ENCODE measurements at places on chromosomes 4 and X.
A peak's percentile ranks its signal among the peaks of the same experiment; 100 is the strongest.

DNA sequence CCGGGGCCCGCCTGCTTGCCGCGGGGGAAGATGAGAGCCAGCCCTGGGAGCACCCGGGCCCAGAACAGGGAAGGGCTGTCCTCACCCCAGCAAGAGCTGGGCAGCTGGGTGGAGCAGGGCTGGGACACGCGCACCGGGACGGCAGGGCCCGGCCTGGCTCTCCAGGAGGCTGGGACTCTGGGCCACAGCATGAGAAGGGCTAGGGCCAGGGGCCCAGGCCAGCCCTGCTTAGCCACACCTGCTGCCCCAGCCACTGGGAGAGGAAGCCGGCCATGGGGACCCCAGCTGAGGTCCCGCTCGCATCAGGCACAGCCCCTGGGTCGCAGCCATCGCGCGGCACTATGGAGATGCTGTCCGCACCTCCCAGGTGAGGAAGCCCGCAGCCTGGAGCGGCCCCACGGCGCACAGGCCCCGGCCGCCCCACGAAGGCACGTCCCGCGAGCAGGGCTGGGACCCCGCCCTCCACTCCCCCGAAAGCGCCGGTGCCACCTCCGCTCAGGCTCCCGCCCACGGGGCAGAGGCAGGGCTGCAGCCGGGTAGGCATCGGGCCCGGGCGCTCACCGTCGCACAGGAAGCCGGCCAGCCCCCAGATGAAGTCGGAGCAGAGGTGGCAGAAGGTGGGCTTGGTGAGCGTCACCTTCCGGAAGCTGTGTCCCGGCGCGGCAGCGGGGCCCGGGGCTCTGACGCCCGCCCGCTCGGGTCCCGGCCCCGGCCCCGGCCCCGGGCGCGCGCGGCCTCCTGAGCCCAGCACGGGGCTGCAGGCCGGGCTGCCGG, 531 bp downstream of the DGKQ start:
- DNase-seq = no peak

- no peak for DNase-seq
Observed at GRCh38 chr4:169398316-169398715, 127.6 kb upstream of the SH3RF1 start.

- peak; percentile 9 for DNase-seq
Observed at GRCh38 chr4:154807042-154807630, 26.1 kb downstream of the RBM46 start.

DNA sequence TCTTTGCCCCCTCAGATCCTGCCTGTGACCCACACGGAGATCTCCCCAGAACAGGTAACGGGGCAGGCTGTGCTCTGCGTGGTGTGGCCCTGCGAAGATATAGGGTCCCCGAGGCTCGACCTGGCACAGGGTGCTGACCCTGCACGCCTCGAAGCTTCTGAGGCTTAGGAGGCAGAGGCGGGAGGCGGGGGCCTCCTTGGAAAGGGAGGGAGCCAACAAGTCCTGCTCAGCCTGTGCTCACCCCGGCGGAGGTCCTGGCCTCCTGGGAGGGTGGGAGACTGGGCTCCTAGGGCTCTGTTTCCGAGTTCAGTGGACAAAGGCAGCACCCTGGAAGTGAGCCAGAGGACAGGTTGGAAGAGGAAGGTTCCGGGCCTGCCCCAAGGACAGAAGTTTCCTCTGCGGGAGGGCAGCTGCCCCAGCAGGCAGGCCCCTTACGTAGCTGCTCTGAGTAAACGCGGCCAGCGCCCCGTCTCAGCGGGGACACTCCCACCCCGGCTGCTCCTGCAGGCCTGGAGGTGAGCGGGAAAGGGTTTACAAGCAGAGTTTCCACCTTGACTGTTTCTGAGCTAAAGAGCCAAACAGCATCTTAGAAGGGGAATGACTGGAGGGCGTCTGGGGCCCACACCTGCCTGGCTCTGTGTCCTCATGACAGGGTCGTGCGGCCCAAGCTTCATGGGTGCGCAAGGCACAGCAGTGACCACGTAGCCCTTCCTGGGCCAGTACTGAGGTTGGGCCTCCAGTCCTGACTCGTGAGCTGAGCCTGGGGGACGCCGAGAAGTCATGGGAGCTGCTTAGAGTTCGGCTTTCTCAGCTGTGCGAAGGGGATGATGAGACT, 16.1 kb downstream of the TMEM175 start:
- DNase-seq = no peak

GRCh38 chr4:52643785-52644244, 15.3 kb downstream of the USP46 start:
- DNase-seq = no peak

GRCh38 chr4:112946127-112946526, 103.3 kb upstream of the ANK2 start:
- no peak for DNase-seq

DNA sequence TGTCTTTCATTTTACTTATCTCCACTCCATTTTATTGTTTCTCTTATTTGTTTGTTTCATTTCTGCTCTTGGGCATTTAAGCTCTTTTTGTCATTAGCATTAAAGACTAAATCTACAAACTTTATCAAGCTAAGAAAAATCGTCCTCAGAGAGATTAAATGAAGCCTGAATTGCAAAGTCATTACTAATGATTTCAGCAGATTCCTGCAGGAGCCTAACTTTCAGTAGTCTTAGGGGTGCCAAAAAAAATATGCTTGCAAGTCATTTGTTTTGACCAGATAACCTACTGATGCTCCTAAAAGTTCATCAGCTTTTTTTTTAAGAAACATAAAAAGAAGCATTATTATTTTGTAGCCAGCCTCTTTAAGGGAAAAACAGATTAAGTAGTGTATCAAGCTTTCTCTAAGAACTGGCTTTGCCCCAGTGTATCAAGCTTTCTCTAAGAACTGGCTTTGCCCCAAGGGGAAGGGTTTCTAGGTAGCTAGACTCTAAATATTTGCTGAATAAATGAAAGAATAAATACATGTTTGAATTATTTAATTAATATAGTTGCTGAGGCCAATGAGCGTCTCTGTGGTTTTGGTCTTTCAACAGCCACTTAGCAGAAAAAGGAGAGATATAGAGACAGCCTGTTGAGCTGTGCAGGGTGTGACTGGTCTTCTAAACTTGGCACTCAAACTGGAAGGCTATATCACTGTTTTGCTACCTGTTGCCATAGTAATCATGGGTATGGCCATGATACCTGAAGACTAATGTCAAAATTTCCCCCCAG, 174.2 kb downstream of the BTC start:
- no peak for DNase-seq

- no peak for DNase-seq
Observed at GRCh38 chrX:104566681-104567501, 892 bp downstream of the IL1RAPL2 start.

DNA sequence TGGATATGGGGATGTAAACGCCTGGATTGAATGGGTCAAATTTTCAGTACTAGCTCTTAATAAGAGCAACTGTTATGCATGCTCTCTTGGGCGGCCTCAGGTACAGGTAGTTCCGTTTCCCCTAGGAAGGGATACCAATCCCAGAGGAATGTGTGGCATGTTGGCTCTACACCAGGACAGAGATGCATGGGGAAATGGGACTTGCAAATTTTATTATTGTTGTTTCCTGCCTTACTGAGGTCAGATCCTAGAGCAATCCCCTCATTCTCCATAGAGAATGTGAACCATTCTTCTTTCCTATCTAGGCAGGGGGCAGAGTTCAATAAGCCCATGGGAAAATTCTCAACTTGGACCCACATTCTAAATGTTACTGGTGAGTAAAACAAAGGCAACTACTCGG, 361.8 kb upstream of the FGF16 start:
- no peak for DNase-seq

- DNase-seq = no peak
Observed at GRCh38 chr4:102836596-102836995, 9.2 kb upstream of the UBE2D3 start.

- no peak for DNase-seq
Observed at GRCh38 chr4:8048856-8049676, 109.4 kb upstream of the AFAP1 start.

- DNase-seq = no peak
Observed at GRCh38 chrX:13476384-13476783, 93.0 kb upstream of the EGFL6 start.

DNA sequence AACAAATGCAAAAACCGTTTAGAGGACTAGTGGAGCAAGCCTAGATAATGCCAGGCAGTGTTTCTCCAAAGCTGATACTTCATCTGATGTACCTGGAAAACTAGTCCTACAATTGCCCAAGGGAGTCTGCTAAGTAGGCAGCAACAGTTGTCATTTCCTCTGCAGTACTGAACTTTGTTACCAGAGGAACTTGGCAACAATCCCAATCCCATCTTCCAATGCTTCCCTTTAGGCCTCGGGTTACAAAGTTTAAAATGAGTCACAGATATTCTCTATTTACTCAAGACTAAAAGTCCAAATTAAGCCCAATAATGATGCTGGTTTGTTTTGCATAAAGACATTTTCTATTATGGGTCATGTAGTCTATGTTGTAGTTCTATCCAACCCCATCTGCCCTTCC, 120.0 kb upstream of the GLRA2 start:
- DNase-seq = no peak

GRCh38 chrX:125203737-125204578, 115.7 kb upstream of the TEX13C start:
- peak; percentile 55 for DNase-seq

DNA sequence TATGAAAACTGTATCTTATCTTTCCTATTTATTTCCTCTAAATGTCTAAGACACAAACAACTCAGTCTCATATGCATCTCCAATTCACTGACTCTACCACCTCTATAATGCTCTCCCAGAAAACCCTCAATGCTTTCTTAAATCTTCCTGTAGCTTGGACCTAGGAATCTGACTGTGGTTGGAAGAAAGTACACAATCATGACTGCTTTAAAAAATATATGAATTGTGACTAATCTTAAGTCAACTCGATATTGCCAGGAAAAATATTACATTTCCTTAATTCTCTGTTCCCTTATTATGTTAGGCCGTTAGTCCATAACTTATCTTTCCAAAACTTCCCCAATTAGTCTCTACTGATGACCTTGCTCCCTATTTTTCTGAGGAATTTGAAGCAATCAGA, 87.0 kb downstream of the SPCS3 start:
- DNase-seq = no peak

- DNase-seq = no peak
Observed at GRCh38 chr4:73309211-73309610, 50.6 kb upstream of the ANKRD17 start.
